AG08396 (cell line): ENCODE measurements at places on chromosomes 3 and 15.

DNA sequence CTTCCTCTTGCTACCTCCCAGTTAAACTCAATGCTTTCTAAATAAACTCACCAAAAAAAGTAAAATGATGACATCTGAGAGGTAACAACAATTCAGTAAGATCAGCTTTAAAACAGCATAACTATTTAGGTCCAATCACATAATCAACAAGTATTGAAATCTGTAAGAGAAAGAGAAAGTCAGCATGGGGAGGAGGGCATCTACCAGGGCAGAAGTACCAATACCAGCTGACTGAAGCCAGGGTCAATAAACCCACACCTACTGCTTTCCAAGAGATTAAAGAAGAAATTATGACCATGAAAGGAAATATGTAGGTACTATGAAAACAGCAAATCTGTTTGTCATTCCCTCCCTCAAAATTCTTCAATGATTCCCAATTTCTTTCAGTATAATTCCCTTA, 42.2 kb upstream of the IGF2BP2 start:
- no peak for DNase-seq

GRCh38 chr3:14439501-14440167, 37.2 kb downstream of the SLC6A6 start:
- peak; percentile 30 for DNase-seq

GRCh38 chr15:32636908-32637567, 4.5 kb upstream of the SCG5 start:
- DNase-seq = no peak

DNA sequence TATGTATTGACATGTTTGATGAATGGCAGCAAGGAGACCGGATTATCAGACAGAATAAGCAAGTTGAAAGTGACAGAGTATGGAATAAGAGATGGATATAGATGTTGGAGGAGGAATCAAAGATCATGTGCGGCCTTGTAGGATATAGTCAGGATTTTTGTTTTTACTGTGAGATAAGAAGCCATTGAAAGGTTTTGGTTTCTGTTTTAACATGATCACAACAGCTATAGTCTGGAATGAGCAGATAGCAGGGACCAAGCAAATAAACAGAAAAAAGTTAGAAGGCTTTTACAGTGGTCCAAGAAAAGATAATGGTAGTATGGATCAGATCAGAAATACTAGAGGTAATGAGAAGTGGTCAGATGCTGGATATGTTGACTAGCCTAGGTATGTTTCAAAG, 52.6 kb downstream of the SLC12A6 start:
- DNase-seq = no peak

DNA sequence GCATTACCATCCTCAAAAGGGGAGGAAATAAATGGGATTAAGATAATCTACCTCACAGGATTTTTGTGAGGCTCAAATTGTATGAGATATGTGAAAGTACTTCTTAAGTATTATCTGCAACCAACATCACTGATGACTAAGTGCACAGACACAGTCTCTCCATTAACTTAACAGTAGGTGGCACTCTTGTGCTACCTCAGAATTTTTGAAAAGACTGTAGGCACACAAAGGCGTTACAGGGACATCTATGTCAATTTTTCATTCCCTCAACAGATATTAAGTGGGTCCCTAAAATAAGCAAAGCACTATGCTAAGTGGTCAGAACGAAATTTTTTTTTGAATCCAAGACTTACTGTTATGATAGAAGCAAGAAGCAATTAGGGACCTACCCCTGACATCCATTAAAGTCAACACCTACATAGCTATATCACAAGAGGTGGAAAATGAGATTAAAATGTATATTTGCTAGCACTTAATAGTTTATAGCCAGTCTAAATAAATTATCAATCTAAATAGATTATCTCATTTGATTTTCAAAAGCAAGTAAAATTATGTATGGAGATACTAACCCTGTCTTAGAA, 52.9 kb downstream of the RYK start:
- DNase-seq = peak; percentile 63

DNA sequence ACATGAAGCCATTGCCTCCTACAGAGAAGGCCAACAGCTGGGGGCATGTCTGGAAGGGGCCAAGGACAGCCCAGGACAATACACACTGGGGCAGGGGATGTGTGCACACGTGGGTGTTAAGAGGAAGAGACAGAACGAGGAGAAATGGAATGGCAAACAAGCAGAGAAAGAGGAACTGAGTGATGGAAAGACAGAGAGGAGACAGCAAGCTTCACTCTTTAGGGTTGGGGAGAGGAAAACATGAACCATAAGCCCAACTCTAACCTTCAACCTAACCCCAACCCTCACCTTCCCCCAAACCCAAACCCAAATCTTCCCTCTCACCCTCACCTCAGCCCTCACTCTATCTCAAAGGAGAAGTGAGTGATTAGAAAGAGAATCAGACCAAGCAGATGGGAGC, 11.9 kb upstream of the PARL start:
- no peak for DNase-seq

- DNase-seq = no peak
Measured at GRCh38 chr3:133469140-133469731, 69.4 kb downstream of the BFSP2 start.

- no peak for DNase-seq
Measured at GRCh38 chr3:40304352-40304751, 5.2 kb upstream of the EIF1B start.

DNA sequence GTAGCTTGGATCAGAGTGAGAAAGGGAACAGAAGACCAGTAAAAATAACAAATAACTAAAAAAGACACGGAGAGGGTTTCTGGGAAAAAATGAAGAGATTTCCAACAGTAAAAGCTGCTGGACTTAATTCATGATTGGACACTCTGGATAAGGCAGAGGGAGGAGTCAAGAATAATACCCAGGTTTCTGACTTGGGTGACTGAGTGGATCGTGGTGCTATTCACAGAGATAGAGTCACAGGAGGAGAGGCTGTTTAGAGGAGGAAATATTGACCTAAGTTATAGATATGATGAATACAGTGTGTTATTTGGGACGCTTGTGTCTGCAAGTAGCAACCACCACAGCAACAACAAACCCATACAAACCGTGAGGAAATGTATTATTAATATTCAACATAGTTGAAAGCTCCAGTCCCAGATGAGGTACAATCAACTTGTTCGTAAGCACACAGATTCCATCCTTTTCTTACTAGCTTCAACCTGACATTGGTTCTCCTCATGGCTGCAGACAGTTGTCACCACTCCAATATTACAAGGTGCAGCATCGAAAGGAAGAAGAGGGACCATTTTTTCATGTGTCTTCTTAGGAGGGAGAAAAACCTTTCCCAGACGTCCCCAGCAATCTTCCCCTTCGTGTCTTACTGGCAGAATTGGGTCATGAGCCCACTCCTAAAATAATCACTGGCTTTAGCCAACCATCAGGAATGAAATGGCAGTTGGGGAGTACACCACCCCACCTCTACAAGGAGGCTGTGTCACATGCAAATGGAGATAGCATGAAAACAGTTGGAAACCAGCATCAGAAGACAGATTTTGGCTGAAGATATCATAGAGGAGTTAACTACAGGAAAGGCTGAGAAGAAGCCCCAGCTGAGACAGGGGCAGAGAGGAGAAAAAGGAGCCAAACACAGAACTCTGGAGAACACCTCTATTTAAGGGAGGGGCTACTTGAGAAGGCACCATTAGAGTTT, 387.8 kb downstream of the SHQ1 start:
- no peak for DNase-seq

GRCh38 chr3:117261983-117262421, 552.4 kb downstream of the TUSC7 start:
- DNase-seq = no peak

DNA sequence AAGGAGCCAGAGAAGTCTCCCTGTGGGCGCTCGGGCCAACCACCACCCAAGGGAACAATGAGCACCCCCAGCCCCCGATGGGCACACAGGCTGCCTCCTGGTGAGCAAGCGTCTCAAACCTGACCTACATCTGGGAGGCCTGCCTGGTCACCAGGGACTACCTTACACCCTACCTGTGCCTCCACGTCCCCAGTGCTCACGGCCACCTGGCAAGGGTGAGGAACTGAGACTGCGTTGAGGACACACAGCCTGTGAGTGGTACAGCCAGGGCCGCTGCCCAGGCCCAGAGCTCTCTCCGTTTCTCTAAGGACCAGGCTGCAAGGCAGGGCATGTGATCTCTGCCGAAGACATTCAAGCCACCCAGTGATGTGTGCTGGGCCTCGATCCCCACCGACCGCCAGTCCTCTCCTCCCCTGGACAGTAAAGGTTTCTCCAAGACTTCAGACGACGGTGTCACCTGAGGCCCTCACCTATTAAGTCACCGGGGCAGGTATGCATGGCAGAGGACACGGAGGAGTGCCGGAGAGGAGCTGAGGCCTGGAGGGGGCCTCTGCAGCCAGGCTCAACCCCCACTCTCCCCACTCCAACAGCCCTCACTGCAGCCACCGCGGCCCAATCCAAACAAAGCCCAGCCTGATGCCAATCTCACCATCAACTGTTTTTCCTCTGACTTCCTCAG, 2.8 kb downstream of the GOLGA8A start:
- no peak for DNase-seq

DNA sequence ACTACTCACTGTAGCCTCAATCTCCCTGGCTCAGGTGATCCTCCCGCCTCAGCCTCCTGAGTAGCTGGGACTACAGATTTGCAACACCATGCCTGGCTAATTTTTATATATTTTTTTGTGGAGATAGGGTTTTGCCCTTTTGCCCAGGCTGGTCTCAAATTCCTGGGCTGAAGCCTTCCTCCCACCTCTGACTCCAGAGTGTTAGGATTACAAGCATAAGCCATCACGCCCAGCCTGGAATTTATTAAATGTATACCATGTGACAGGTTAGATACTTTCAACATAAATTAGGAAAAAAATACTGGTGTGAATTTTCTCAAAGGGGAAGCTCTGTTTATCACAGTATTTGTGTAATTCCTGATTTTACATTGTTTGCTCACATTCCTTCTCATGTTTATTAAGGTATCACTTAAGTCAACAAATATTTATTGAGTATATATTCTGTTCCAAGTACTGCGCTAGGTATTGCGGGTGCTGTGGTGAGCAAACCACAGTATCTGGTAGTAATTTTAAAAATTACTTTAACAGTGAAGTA, 24.8 kb downstream of the PPP4R2 start:
- no peak for DNase-seq

DNA sequence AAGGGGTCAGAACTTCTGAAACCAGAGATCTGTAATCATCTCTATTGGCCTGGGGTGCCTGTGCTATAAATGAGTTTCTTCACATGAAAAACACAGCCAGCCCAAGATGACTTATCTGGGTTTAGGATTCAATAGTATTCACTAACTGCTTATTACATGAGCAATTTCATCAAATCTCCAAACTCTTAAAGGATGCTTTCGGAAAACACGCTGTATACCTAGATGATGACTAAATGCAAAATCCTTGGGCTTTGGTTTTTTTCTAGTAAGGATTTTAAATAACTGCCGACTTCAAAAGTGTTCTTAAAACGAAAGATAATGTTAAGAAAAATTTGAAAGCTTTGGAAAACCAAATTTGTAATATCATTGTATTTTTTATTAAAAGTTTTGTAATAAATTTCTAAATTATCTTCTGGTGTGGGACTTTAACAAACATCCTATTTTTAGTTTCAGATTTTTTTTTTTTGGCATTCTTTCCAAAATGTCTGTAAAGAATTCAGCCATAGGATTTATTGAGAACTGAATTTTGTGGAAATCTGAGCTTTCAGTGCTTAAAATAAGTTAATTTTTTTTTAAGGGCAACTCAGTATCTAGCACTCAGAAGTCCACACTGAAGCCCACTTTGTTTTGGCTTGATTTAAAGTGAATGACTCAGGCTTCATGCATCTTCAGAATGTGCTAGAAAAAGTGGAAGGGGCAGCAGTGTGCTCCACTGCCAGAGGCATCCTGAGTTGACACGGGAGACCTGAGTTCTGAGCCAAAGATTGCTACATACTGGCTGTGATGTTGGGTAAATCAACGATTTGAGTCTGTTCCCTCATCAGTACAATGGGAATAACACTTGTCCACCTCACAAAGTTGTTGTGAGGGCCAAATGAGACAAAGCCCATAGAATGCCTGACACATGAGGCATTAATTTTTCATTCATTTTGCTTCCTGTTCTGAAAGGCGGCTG, 18.7 kb downstream of the TMEM43 start:
- DNase-seq = peak; percentile 86

DNA sequence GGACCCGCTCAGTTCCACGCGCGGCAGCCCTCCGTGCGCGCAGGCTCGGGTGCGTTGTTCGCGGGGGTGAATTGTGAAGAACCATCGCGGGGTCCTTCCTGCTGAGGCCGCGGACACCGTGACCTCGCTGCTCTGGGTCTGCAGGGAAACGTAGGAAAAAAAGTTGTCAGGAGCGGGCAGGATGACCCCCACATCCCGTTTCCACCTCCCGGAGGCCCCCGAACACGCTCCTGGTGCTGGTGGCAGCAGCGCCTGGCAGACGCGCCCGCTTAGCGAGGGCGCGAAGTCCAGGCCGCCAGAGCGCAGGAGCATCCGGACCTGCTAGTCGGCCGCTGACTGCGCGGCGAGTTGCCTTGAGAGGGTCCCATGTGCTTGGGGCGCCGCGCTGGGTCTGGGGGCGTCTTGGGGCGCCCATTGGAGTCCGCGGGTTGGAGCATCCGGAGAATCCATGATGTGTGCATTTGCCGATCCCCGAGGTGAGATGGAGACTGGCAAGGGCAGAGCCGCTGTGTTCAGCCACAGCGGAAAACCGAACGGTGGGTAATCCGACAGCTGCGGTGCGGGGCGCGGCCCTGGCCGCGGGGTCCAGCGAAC, 520 bp downstream of the GREM1 start:
- peak; percentile 34 for DNase-seq

DNA sequence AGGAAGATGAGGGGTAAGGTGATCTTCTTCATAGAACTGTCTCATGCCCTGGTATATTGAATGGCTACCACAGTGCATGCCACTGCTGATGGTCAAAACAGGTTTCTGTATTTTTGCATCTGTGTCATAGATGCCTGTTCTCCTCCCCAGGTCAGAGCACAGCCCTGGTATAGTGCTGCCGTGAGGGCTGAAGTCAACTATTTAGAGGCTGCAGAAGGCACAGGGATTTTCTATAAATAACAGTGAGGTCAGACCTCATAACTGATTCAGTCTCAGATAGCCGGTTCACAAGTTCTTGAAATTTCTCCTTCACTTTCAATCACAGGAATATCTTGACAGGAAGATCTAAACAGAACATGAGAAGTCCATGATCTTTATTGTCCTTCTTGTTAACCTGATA, 99.2 kb upstream of the NUDT16 start:
- no peak for DNase-seq

DNA sequence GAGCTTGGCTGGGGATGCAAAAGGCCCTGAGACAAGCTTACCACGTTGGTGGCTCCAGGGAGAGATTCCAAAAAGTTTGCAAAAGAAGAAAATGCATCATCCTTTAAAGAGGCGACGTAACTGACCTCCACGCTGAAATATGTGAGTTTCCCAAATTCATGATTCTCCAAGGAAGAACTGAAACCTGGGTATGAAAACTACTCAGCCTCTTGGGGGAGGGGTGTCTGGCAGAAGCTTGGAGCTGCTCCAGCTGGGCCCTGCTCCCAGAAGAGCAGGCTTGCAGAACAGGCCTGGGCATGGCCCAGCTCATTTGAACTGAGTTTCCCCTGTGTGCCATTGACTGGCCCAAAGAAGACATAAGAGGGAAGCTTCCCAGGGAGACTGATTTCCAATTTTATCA, 20.5 kb downstream of the CPN2 start:
- DNase-seq = peak; percentile 82

- no peak for DNase-seq
Measured at GRCh38 chr15:57100136-57100539, 181.7 kb downstream of the TCF12 start.
